ENCODE measurements at places on chromosomes 3 and 15.

DNA sequence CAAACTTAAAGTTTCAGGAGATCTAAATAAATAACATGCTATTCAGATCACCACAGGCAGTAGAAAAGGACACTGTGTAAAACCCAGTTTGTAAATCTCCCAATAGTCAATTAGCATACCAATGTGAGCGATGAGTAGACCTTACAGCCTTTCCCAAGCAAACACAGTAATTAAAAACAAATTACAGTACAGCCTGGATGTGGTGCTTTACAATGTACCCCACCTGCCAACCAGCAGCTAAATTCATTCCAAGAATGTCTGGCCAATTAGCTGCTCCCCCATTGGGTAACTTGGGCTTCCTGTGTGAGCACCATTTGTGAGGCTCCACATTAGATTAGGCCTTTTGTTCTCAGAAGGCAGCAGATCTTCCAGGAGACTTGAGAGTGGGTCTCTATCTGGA, 635.0 kb downstream of the TBL1XR1 start:
- no peak for DNase-seq

GRCh38 chr3:75305901-75306300, 358.2 kb upstream of the FRG2C start:
- DNase-seq, result no peak

DNA sequence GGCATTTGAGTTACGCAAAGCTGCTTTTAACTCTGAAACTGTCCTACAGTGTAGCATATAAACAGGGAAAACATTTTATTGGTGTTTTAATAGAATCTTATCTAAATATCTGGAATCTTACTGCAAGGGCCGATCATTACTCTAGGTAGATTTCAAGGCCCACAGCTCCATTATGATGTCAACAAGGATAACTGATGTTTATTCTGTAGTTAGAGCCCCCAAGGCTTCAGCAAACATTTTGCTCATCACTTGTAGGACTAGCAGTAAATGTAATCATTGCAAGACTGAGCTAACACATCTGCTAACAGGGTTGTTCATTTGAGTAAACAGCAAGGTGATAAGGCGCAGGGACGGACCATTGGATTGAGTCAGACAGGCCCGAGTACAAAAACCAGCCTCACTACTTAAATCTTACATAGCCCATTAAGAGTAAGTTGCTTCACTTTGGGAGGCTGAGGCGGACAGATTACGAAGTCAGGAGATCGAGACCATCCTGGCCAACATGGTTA, 332.5 kb upstream of the TPRG1 start:
- DNase-seq, result no peak

GRCh38 chr3:195197765-195198425, 73.1 kb downstream of the XXYLT1 start:
- DNase-seq, result no peak

DNA sequence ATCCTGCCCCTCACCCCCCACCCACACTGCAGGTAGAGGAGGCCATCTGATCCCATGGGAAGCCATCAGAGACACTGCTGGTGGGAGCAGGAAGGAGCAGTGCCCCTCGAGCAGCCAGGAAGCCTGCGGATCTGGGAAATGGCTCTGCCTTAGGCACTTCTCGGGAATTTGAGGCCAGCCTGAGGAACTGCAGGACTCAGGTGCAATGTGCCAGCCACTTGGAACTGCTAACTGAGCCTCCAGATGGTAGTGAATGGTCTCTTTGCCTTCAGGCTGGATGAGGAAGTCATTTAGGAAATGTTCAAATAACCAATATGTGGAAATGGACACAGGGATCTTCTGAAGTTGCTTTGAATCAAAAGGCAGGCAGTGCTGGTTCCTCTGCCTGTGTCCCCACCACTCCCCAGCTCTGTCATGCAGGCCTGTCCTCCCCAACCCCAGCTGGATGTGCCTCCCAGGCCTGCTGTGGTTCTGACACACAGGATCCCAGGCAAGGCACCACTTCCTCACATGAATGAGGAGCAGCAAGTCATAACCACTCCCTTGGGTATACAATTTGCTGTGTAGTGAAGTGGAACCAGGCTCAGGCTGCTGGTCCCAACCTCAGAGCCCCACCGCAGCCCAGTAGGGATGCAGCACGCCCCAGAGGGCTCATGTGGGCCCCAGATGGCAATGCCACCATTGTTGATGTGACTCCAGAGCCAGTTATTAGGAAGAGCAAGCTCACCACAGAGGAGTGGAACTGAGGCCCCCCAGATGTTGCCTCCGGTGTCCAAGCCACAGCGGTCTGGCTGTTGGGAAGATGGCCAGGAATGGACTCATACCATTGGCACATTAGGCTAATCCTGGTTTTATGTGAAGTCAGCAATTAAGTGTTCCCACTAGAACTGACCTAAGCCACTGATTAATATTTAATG, 46.5 kb upstream of the LIMD1 start:
- no peak for DNase-seq

DNA sequence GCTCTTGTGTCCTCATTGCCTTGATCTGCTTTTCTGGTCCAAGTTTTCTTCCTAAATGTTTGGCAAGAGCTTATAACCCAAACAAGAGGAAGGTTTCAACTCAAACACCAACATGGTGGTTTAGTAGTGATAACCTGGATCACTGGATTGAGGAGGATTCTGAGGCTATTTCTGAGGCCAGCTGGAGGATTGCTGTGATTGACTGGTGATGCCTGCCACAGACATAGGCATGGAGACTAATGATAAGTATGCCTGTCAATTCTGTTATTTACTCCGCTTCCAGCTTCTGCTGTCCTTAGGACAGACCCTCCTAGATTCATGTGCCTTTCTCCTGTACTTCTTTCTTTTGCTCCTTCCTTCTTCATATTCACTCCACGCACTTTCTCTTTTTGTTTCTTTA, 150.5 kb downstream of the SHQ1 start:
- no peak for DNase-seq

- DNase-seq, result no peak
These were observed 630 bp downstream of the LXN start for GRCh38 chr3:158671821-158672214.

GRCh38 chr15:31811641-31812040, 218.7 kb upstream of the CHRNA7 start:
- DNase-seq, result no peak

GRCh38 chr3:49898991-49899390, 4.7 kb downstream of the MST1R start:
- no peak for DNase-seq

DNA sequence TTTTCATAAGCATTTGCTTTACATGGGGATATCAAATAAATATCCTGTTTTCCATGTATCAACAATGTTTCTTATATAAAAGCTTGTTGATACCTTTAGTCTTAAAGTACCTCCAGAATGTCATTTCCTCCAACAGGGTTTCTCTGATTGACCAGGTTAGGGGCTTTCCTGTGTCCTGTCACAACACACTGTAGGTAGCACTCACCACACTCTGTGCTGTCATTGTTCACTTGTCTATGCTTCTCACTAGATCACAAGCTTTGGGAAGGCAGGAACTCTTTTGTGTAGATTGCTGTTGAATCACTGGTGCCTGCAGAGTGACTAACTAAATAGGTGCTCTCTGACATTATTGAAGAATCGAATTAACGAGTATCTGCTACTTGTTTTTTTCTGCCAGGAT, 49.8 kb downstream of the USP50 start:
- no peak for DNase-seq

DNA sequence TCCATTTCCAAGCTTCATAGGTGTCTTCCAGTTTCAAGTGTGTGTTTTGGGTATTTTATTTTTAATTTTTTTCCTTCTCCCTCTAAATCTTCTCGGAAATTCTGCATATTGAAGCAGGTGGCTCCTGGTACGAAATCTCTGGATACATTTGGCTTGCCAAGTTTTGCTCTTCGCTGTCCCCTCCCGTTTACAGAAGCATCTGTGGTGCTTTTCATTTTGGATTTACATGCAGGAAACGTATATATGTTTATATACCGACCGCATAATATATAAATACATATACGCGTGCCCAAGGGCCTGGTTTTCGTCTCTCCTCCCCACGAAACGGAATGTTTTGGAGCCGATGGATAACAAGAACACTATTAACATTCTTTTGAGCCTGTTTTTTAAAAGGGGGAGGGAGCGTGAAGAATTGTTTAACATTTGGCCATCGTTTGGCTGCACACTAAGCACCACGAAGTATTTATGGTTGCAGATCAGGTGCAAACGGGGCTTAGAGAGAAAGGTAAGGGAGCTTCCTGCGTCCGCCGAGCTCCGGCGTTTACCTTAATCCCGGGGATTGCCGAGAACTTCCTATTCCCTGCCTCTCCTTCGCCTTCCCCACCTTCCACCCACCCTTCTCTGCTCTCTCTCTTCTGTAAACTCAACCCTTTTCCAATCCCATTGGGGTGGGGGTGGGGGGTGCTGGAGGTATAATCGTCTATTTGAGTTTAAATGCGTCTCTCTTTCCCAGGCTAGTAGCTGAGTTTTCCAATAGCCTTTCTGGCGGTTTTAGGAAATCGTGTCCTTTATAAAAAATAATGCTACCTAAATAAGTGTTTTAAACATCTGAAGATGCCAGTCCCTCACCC, 1.1 kb upstream of the NLGN1 start:
- DNase-seq, result no peak

GRCh38 chr15:47794252-47794914, 77.1 kb downstream of the SEMA6D start:
- DNase-seq, result no peak

DNA sequence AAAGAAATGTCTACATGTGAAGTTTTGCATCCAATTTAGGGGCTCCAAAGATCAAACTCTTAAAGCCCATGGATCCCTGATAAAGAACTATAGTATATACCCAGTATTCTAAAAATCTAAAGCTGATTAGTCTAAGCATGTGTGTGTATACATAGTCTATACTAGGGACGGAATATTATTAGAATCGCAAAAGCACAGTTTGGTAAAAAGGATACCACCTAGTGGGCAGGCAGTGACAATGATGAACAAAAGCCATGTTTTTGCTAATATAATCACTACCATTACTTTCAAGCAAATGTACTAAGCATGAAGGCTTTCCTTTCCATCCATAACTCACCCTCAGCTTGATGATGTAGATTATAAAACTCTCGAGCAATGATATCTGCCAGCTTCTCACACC, 16.5 kb downstream of the POLQ start:
- DNase-seq, result no peak

- peak; percentile 9 for DNase-seq
These were observed 67.7 kb downstream of the MGLL start for GRCh38 chr3:127754411-127755304.

- no peak for DNase-seq
These were observed 29.7 kb upstream of the RNF7 start for GRCh38 chr3:141708367-141708766.

GRCh38 chr3:132637590-132637989, 22.0 kb downstream of the ACAD11 start:
- DNase-seq, result no peak

DNA sequence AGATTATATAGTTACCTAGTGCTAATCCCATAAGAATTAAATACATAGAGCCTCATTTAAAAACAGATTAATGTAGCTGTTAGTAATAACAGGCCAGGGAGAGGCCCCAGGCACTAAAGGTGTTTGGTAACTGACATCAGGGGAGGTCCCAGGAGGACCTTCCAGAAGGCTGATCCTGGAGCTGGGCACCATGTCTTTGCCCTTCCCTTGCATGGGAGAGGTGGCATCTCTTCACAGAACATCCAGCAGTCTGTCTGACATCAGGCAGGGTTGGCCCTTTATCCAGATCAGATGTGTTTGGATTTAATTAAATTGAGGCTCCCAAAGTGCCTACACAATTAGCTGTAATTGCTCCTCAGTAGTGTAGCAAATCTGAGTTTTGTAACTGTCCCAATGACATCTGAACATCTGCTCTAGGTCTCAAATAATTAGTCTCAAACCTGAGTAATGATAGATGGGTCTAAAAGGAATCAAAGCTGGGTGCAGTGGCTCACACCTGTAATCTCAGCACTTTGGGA, 53.0 kb downstream of the RLBP1 start:
- no peak for DNase-seq

All from stimulated activated CD4-positive, alpha-beta T cell treated with anti-CD3 and anti-CD28 coated beads, Interleukin-1b, Interleukin-23, amount 100 ng/mL, for 4 hours (primary cell).